MG63 (cell line): ENCODE measurements at places on chromosomes 3 and 15. TPM values are rescaled to one million over a fixed set of nuclear protein-coding genes. Genes with fewer than 3 reads are reported as not detected.

The GABRR3 gene
- total RNA-seq = not detected in 2 replicates

The KLF15 gene
- 0.22 and 0.26 TPM in 2 replicates for total RNA-seq

The GOLGA6L4 gene
- 2.2 TPM in 1 of 2 replicates, not detected in the other for total RNA-seq

The NANOGP8 gene
- total RNA-seq = not detected in 2 replicates
